ENCODE measurements at places on chromosomes 5 and 9.

DNA sequence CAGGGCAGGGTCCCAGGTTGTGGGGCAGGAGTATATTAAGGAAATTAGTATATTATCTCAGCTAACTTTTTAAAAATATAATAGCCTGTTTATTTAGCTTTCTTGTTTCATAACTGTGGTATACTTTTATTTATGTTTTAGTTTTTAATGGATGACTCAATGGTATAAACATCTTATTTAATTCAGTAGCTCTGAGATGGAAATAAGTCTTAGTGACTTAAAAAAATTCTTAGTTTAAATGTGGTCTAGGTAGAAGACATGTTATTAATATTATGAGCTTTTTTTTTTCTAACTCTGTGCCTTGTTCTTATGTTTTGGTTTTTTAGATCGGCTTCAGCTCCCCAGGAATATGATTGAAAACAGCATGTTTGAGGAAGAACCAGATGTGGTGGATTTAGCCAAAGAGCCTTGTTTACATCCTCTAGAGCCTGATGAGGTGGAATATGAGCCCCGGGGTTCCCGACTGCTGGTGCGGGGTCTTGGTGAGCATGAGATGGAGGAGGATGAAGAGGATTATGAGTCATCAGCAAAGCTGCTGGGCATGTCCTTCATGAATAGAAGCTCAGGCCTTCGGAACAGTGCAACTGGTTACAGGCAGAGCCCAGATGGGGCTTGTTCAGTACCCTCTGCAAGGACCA, 43.1 kb downstream of the LNPEP start:
- no peak for DNase-seq

DNA sequence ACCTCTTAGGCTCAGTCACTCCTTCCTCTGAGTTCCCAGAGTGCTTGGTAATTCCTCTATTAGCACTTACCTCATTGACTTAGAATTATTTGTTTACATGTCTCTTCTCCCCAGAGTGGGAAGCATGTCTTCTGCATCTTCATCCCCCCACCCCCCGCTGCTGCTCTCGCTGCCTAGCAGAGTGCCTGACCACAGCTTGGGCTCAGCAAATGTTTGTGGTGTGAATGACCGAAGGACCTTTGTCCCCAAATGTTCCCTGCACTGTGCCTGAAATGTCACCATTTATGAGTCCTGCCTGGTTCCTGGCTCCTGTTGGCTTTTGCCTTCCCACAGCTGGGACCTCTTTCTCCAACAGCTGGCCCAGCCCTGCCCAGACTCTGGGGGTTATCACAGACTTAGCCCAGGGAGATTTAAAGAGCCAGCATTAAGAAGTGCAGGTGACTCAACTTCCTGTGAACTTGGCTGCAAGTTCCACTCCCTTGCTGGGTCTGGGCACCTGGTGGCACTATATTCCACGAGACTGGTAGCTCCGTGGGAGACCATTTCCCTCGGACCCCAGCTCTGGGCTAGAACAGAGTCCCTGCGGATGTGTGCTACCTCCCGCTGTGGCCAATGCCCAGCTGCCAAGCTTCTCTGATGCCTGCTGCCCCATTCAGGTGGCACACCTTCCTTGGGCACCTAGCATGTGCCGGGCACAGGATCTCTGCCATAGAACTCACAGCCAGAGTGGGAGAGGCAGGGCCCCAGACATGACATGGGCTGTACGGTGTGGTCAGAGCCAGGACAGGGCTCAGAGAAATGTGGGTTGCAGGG, 1.8 kb upstream of the HMCN2 start:
- DNase-seq, result peak; percentile 88

GRCh38 chr5:57858905-57859304, 376.3 kb upstream of the ACTBL2 start:
- no peak for DNase-seq

GRCh38 chr9:115025721-115026120, 92.2 kb downstream of the TNC start:
- no peak for DNase-seq

- DNase-seq, result no peak
These were observed 174.1 kb downstream of the C9orf152 start for GRCh38 chr9:110033869-110034268.

Data from left lobe of liver (tissue), 2 donors.